ENCODE measurements at places on chromosomes 1 and 21.

GRCh38 chr1:169884634-169885033 lies 9.1 kb downstream of the SCYL3 start:
- no peak for DNase-seq

- DNase-seq = no peak
Measured at GRCh38 chr1:8023287-8023994, 2.7 kb downstream of the ERRFI1 start.

- DNase-seq = no peak
Measured at GRCh38 chr21:32587651-32588050, 2.3 kb upstream of the TCP10L start.

- DNase-seq = no peak
Measured at GRCh38 chr1:42979896-42980800, 21.5 kb upstream of the SLC2A1 start.

- no peak for DNase-seq
Measured at GRCh38 chr1:64363111-64363510, 106.8 kb upstream of the CACHD1 start.

- DNase-seq = no peak
Measured at GRCh38 chr1:167670563-167670962, 40.5 kb downstream of the RCSD1 start.

GRCh38 chr1:45906883-45907282 lies 103.5 kb downstream of the MAST2 start:
- DNase-seq = no peak

DNA sequence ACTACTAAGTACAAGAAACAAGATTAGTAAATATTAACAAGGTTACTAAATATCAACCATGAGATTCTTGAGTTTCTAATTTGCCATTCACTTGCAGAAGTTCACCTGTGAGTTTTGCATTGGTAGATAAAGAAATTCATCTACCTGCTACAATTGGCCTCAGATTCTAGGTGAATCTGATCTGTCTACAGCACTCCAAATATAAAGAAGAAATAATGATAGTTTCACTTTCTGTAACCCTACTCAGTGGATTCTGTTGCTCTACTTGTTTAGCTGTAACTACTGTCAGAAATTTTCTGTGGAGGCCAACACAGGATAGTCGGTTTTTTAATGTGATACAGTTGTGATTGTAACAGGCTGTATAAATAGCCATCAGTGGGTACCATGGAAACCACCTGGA lies 118.6 kb downstream of the NR5A2 start:
- no peak for DNase-seq

GRCh38 chr1:84344286-84344685 lies 42.8 kb downstream of the SAMD13 start:
- no peak for DNase-seq

GRCh38 chr1:180137776-180138175 lies 16.9 kb upstream of the QSOX1 start:
- no peak for DNase-seq

DNA sequence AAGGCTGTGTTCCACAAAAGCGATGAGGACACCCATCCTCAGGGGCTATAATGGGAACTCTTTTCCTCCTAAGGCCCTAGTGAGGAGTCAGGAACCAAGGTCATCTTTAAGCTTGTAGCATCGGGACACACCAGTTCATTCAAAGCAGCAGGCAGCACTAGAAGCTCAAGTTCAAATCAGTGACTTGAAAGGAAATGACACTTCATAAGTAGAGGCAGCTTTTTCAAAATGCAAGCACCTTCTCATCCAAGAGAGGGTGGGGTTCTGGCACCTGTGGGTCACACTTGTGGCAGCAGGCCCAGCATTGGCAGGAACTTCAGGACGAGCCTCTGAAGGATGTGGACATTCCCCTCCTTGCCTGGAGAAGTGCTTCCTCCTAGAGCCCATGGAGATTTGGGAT lies 496.3 kb downstream of the KIF26B start:
- DNase-seq = no peak

DNA sequence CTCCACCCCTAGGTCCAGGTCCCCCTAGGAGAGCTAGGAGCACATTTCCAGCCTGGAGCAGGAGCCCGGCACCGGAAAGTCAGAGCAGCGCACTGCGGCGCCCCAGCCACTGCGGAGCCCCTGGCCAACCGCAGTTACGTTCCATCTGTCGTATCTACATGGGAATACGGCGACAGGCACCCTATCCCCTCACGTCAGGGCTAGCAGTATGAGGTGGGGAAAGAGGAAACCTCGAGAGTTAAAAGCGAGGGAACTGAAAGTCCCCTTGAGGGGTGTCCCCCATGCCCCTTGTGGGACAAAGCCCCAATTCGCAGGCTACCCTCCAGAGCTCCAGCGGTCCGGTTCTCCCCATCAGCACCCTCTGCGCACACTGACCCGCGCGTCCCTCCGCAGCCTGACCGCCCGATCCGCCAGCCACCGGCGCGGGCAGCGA lies 995 bp downstream of the COLGALT2 start:
- DNase-seq = no peak

DNA sequence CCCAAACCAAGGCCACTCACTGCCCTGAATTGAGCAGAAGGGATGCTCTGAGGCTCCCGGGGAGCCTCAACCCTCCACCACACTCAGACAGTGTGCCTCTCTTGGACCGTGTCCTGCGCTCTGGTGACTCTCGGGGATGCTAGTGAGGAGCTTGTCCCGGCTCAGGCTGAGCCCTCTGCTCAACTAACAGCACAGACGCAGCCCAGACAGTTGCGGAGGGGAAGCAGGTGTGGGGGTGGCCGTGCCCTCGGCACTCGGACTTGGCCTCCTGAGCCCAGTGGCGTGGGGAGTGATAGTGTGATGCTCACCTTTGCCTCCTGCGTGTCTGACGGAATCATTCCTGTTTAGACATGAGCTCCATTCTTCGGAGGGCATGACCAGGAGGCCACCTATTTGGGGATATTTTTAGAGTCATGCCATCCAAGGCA lies 15.4 kb upstream of the SLC19A1 start:
- DNase-seq = no peak

- DNase-seq = no peak
Measured at GRCh38 chr21:46455575-46456385, 2.9 kb upstream of the DIP2A start.

DNA sequence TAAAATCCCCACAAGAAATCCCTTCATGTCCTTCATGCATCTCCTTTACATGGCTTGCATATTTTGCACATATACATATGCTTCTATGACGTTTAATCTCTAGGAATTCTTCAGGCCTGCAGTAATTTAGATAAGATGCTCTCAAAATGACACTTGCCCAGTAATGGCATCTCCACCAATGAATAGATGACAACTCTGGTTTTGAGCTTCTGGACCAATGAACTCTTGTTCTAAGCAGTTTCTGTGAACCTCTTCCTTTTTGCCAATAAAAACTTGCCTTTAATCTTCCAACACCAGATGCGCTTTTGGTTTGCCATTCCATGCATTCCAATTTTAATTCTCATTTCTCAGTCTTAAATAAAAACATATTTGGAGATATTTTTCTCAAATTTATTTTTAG lies 189.8 kb upstream of the OLFM3 start:
- DNase-seq = no peak

- DNase-seq = no peak
Measured at GRCh38 chr1:201938440-201939035, 7.8 kb downstream of the LMOD1 start.

DNA sequence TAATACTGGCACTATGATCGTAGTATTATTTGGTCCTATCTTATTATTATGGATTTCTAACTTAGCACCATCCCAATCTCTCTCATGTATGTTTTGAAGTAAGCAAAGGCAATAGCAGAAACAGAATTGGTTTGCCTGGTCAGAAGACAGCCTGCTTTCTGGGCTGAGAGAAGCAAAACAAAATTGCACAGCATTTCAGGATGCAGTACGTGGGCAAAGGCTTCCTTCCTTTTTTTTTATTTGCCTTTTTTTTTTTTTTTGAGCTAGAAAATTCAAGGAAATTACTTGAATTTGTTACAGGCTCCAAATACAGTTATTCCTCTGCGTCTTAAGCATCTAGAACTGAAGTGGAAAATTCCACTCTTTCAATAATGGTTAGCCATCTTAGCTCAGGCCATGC lies 8.8 kb downstream of the CDA start:
- no peak for DNase-seq

DNA sequence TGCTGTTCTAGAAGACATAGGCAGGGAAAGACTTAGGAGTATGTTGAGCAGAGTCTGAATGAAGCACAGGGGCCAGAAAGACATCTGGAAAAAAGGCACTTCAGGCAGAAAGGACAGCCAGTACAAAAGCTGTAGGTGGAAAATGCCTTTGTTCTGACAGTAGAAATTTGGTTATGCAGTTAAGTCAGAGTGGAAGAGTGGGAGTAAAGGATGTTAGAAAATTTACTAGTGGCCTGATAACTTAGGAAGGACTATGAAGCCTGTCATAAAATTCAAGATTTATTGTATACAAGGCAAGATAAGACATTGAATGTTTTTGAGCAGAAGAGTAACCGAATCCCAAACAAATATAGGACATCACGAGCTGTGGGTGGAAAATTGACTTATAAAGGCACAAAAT lies 987.9 kb downstream of the PLA2G4A start:
- no peak for DNase-seq

DNA sequence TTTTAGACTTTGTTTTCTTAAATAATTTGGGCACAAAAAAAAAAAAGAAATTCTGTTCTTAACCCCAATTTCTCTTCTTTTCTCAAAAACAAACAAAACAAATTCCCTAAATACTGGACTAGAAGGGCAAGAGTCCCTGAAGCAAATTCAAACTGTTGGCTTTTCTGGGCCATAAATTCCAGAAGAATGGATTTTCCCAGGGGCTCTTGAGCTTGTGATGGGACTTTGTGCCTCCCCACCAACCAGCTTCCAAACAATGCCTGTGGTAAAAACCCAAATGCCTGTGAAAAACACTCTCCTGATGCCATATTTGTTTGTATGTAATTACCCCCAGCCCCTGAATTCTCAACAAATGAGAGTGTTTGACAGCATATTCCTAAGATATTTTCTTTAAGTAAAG lies 55.4 kb downstream of the SGIP1 start:
- DNase-seq = no peak

- no peak for DNase-seq
Measured at GRCh38 chr21:38401191-38401926, 96.9 kb downstream of the ERG start.

- no peak for DNase-seq
Measured at GRCh38 chr1:151967091-151967490, 26.6 kb downstream of the S100A10 start.

GRCh38 chr1:10943991-10944730 lies 68.3 kb upstream of the TARDBP start:
- no peak for DNase-seq

Data from HFF-Myc (cell line).